ENCODE measurements at places on chromosomes 5 and 9. TPM values are rescaled to one million over a fixed set of nuclear protein-coding genes. Genes with fewer than 3 reads are reported as not detected.

DNA sequence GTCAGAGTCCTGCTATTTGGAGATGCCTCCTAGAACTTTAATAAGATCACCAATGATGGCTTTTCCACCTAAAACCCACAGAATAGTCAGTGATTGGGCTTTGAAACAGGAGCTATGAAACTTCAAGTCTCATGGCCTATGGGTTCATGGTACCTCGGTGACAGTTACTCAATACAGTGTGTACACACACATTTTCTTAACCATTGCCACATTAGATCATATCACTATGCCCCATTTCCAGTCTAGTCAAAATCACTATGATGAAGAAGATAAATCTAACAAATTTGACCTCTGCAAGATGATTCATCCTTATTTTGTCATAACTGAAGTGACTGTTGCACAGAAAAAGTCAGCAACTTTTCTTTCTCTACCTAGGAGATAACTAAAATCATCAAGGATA is 86.8 kb upstream of the OR13F1 start:
- H3K4me3 ChIP-seq: no peak overlapping the region
- DNase-seq: no peak
- no peak overlapping the region for H3K27ac ChIP-seq
- no peaks in the 10 kb centered on the region for H3K4me1 ChIP-seq

DNA sequence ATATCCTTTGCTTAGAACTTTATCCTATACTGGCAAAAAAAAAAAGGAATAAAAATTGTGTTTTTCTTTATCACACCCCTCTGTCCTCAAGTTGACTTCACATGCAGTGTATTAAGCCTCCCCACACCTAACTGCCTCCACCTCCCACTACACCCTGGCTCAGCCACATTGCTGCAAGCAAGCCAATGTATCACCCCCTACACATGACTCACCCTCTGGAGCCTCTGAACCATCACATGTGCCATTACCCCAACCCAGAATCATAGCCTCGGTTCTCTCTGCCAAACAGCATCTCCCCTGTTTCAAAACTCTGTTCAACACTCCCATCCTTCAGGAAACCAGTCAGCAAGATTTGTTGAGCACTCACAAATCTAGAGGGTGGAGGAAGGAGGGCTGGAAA is 209.0 kb downstream of the CWC27 start:
- no peak overlapping the region for H3K4me3 ChIP-seq
- no peaks in the 10 kb centered on the region for H3K27me3 ChIP-seq
- DNase-seq: no peak
- no peak overlapping the region for H3K27ac ChIP-seq
- peaks cover 8% of the 10 kb centered on the region for H3K4me1 ChIP-seq
- H3K36me3 ChIP-seq: peaks cover 1% of the 10 kb centered on the region

- no peak overlapping the region for H3K4me3 ChIP-seq
- H3K27ac ChIP-seq: no peak overlapping the region
- H3K4me1 ChIP-seq: no peaks in the 10 kb centered on the region
- H3K36me3 ChIP-seq: no peaks in the 10 kb centered on the region
- no peak for DNase-seq
Observed at GRCh38 chr5:64165160-64165499, 513 bp upstream of the RNF180 start.

GRCh38 chr5:179177711-179178575 is 117.8 kb downstream of the ZNF354C start:
- no peaks in the 10 kb centered on the region for H3K27me3 ChIP-seq
- H3K36me3 ChIP-seq: no peaks in the 10 kb centered on the region
- no peaks in the 10 kb centered on the region for H3K4me1 ChIP-seq
- no peak overlapping the region for H3K4me3 ChIP-seq
- no peak overlapping the region for H3K27ac ChIP-seq

Gene TMEM252
- total RNA-seq: not detected

Gene FCN2
- not detected for total RNA-seq

Gene TMOD1
- total RNA-seq: 28.4 TPM

Measured in GM12878 (cell line).